ENCODE measurements at places on chromosomes 4 and X.

DNA sequence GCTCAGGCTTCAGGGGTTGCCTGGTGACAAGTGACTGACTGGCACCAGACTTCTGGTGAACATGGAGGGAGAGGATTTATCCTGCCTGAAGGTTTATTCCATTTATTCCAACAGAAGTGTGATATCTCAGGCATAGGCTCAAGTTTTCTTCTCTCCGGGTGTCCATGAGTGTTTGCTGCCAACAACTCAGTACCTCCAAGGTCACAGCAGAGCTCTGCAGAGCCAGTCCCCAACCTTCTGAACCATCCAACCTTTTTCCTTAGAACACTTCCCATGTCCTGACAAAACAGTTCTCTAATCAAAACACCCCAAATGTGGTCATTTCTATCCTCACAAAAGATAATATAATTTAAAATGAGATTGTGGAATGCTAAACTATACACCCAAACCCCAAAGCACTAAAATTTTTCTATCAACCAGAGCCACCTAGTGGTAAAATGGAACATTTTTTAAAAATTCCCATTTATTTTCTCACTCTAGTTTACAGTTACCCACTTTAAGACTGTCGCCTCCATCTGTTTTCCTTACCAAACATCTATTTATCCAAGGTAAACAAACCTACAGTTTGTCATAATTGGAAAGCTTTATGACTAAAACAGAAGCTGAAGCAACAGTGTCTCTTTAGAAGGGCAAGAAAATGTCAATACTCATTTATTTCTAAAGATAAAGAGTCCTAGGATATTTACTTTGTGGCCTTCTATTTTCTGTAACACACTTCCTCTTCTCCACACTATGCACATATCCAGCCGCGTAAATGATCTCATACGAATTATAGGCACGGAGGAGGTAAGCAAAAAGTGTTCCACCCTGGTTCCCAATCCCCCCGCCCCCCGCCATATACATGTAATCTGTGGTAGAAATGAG lies 39.5 kb downstream of the TMEM154 start:
- DNase-seq = peak; percentile 36

- no peak for DNase-seq
Measured at GRCh38 chr4:106698621-106699195, 330.1 kb upstream of the GIMD1 start.

GRCh38 chrX:153867671-153868070 lies 18.3 kb downstream of the L1CAM start:
- no peak for DNase-seq

GRCh38 chr4:156238171-156238570 lies 284.5 kb upstream of the CTSO start:
- no peak for DNase-seq

DNA sequence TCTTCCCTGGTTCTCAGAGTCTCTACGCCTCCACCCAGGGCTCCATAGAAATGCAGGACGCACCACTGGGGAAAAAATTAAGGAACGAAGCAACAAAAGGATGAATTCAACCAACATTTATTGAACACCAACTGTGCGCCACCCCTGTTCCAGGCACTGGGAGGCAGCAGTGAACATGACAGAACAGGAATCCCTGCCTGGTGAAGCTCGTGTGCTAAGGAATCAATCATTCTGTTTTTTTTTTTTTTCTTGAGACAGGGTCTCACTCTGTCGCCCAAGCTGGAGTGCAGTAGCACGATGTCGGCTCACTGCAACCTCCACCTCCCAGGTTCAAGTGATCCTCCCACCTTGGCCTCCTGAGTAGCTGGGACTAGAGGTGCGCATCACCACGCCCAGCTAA lies 1.9 kb upstream of the FTSJ1 start:
- no peak for DNase-seq

DNA sequence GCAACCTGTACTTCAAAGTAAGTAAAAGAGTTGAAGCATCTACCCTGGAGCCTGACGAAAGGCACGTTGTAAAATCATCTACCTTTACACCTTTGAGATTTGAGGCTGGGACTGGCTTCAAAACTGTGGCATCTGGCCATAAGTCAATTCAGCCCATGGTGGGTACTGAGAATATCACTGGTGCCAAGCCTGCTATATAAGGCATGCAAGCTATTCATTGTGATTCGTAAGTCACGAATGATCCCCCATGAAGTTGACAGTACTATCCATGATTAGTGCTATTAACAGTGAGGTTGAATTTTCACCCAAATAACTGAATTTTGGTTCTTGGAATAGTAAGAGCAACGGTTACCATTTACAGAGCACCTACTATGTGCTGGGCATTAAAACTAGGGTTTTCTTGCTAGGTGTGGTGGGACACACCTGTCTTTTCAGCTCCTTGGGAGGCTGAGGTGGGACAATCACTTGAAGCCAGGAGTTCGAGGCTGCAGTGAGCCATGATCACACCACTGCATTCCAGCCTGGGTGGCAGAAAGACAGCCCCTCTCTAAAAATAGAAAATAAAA lies 39.8 kb downstream of the IRF2 start:
- DNase-seq = no peak

DNA sequence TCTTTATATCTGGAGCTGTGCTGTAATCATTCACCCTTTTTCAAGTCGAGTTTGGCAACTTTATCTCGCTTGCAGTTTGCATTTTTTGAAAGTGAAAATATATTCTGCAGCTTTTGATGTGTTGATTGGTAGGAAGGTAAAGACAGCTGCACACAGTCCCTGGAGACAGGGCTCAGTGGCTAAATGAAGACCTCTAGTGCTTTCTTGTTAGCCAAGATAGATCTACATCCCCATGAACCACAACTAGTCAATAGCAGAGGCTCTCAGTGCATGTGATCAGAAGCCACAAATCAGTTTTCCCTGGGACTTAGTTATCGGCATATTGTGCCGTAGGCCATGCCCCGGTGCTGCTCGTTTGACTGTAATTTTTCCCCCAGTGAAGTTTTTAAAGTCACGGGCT lies 587.7 kb upstream of the PITX2 start:
- no peak for DNase-seq

- no peak for DNase-seq
Measured at GRCh38 chrX:119647552-119648420, 41.6 kb upstream of the NKRF start.
